ENCODE measurements at places on chromosomes 4 and X. TPM values are rescaled to one million over a fixed set of nuclear protein-coding genes. Genes with fewer than 3 reads are reported as not detected.

Gene ABCG2
- not detected for total RNA-seq

Gene PAGE4
- total RNA-seq: not detected

Gene XAGE2
- total RNA-seq: not detected

GRCh38 chr4:112327965-112328733 lies 31.0 kb downstream of the ALPK1 start:
- no peak overlapping the region for H3K27ac ChIP-seq
- no peaks in the 10 kb centered on the region for H3K36me3 ChIP-seq
- no peak for DNase-seq
- no peak overlapping the region for H3K4me3 ChIP-seq
- H3K4me1 ChIP-seq: no peaks in the 10 kb centered on the region

DNA sequence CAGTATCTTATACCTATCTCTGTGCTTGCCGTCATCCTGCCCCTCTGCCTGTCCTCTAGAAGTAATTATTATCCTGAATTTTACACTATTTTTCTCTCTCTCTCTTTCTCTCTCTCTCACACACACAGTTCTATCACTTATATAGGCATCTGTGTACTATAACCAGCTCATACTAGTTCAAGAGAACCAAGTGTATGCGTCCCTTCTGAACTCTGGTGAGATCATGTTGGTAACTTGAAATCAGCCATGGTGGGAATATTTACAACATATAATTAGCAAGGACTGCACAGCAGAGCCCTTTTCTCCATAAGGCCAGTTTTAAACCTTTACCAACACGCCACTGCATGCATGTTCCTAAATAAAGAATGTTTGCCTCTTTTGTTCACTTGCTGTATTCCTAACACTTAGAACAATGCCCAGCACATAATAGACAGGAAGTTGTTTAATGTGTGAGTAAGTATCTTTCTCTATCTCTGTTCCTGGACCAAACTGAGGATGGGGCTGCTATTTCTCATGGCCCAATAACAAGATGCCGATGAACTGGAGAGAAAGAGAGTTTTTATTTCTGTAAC lies 51.1 kb upstream of the IL21 start:
- H3K36me3 ChIP-seq: no peaks in the 10 kb centered on the region
- H3K4me1 ChIP-seq: no peaks in the 10 kb centered on the region
- no peak for DNase-seq
- no peaks in the 10 kb centered on the region for H3K27me3 ChIP-seq
- no peak overlapping the region for H3K4me3 ChIP-seq

Gene CACNA1F
- total RNA-seq: not detected

GRCh38 chrX:103464072-103464773 lies 55.1 kb downstream of the RAB40A start:
- no peaks in the 10 kb centered on the region for H3K27me3 ChIP-seq
- DNase-seq: no peak
- H3K36me3 ChIP-seq: no peaks in the 10 kb centered on the region
- H3K27ac ChIP-seq: no peak overlapping the region
- no peaks in the 10 kb centered on the region for H3K4me1 ChIP-seq

All from gastrocnemius medialis (tissue), 4 donors.